ENCODE measurements at places on chromosomes 2 and 18.

GRCh38 chr18:51229328-51229727 is 31.8 kb upstream of the MEX3C start:
- no peak for DNase-seq

DNA sequence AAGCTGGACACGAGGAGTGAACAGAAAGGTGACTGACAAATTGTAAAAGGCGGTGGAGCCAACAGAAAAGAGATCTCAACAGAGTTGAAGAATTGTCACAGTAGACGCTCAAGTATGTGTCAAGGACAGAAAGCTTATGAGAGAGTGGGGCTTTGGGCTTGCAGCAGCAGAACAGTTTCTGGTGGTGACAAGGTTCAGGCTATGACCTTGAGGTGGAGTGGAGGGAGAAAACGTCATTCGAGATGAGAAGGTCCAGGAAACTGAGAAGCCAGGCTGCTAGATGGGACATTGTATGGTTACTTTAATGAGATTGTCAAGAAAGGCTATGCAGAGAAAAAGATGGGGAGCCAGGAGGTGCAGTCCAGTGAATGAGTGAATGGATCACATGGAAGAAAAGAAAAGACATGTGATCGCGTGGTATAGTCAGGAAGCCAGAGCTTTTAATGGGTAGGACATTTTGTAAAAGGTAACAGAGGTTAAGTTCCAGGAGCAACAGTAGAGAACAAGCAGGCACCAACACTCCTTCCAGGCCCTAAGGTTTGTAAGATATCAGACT is 91.1 kb upstream of the EPC2 start:
- no peak for DNase-seq

DNA sequence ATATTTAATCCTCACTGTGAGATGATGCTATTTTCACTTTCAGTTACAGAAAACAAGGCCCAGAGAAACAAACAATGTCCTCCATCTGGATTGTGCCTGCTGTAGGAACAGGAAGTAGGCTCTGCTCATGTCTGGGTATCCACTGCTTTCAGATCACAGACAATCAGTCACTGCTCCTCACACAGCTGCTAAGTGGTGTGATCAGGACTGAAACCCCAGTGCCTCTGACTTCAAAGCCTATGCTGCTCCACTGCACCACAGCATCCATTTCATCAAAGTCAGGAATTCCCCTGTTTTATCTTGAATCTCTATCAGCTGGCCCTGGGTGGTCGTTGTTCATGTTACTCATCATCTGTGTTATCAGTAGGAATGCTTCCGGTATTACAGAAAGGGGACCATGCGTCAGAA is 303.8 kb upstream of the TRIB2 start:
- peak; percentile 53 for DNase-seq

DNA sequence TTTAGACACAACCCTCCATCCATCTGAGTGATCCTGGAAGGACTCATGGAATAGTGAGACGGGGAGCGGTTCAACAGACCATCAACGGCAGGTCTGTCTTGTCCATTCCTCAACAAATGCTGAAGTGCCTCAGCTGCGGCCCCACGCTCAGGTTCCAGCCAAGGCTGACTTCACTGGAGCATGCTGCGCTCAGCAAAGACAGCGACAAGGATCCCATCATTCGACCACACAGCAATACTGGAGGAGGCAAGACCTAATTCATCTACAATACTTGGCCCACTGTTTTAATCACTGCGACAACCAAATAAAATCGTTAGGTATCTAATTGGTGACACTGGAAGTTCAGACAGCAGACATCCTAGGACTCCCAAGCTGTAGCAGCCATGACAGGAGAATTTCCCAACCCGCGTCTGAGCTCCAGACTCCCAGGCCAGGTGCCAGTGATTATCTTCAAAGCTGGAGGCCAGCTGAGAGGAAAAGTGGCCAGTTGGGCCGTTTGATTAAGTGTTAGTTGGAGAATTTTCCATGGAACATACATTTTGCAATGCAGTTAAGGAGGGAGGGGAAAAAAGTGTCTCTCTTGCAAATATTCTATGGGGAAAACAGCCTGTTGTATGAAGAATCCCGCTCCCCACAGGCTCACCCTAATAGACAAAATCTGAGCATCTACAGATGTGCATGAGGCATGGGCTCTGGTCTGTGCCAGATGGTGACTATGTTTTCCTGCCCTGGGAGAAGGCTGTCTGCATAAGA is 92.5 kb upstream of the SLC35G4 start:
- no peak for DNase-seq

- no peak for DNase-seq
Observed at GRCh38 chr2:104050656-104051242, 803.2 kb upstream of the POU3F3 start.

DNA sequence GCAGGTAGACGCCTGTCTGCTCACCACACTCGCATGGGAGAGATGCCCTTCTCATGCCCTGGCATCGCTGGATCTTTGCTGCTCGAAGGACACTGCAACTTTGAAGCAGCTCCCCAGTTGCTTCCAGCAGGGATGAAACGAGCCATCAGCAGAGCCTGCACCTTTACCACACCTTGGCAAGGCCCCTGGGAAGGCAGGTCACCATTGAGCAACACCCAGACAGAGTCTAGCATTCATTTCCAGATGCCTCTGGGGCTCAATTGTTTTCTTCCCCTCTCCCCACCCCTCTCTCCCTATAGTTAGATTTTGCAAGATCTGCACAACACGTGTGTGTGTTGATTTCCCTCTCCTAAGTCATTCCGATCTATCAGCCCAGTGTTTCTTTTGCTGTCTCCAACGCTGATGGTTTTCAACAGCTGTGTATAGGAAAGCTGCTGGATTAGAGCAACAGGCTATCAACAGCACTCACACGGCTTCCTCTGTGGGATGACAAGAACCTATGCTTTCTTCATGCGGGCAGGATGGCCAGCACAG is 25.6 kb upstream of the INHBB start:
- DNase-seq, result no peak

DNA sequence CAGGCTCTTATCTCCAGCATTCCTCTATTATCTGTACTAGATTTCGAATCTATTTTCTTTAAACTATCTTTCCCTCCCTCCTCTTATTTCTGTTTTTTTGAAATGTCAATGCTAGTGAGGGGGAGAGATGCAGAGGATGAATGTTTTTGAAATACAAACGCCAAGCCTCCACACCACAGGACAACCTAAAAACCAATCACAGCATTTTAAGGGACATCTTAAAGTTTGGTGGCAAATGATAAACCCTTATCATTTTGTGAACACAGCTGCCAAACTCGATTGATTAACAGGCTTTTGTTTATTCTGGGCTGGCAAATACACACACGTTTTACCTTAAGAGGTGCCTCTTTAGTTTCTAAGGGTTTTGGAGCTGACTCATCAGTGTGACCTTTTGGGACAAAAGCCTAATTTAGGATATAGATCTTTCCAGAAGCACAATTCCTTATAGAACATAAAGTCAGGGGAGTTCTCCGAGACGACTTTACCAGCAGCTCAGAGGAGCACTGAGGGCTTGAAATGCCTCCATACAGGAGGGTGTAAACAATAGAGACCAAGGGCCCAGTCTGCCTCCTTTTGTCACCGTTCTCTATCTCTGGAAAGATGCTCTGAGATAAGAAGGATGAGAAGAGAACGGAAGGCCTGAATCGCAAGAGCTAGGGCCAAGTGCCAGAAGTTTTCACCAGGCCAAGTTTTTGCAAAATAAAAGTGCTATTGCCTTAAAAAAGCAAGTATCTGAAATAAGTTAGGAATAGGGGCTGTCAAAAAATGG is 4.2 kb upstream of the MEIS1 start:
- no peak for DNase-seq

DNA sequence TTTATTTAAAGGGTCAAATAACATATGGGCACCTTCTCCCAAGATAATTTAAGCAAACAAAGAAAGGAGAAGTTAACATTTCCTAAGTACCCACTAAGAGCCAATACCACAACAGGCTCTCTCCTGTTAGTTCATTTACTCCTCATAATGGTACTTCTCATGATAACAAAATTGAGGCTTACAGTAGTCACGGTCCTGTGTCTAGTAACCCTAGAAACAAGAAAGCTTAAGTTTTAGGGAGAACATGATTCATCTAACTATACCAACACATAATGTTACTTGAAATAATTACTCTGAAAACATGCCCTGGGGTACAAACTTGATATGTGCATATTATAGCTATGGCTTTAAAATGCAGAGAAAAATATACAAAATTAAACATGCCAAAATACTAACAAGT is 19.8 kb downstream of the IWS1 start:
- DNase-seq, result no peak

DNA sequence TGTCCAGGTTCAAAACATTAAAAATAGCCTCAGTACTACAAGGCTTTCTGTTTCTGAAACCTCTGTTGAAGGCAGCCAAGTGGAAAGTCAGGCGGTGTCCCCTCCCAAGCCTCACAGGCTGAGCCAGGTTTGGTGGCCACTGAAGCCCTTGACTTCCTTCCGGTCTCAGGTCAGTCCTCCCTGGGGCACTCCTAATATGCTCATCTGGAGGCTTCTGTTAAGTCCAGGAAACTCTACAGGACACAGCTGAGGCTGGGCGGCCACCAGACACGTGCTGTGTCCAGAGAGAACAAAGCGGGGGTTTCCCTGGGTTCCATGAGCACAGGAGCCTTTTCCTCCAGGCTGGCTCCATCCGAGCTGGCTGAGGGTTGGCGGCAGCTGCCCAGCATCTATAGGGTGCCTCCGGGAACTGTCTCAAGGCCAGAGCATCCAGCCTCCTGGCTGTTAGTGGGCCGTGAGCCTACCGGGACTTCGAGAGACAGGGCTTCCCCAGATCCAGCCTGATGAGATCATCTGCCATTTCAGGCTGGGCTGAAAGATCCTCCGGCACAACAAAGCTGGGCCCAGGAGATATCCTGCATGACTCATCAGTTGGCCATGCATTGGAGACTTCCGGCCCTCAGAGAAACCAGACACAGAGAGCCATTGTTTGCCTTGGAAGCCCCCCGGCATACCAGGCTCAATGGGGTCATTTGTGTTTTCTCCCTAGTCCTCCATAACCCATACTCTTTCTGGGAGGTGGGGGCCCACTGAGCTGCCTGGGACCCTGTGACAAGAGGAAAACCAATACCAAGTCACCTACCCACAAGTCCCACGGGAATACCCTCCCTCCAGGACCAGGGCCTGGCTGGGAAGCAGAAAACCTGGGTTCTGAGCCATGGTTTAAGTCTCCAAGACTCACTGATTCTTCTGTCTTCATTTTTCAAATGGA is 71.7 kb downstream of the HS1BP3 start:
- DNase-seq, result no peak

DNA sequence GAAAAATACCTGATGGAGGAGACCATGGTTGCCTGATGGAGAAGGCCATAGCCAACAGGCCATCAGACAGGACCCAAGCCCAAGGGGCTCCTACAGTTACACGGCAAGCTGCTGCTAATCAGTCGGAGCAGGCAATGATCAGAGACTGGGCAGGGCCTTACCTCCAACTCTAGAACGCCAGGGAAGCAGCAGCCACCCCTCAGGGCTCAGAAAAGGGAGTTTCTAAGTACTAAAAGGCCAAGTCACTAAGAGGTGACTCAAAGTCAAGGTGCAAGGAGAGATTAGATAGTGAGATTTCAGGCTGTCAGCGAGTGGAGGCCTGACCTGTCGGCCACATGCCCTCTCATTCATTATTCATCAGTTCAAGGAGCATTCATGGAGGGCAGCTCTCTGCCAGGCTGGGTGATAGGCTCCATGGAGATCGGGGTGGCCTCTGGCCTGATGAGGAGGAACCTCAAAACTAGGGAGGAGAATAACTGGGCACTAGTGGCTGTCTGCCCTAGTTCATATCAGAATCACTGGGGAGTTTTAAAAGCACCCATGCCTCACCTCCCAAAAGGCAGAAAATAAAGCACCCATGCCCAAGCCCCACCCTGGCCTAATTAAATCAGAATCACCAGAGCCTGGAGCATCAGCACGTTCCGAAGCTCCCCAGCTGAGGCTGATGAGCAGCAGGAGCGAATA is 3.6 kb downstream of the VIL1 start:
- DNase-seq, result no peak

GRCh38 chr2:216286616-216287231 is 85.6 kb downstream of the MARCHF4 start:
- no peak for DNase-seq

- DNase-seq, result no peak
Observed at GRCh38 chr2:197805715-197806633, 1.6 kb downstream of the PLCL1 start.

- peak; percentile 41 for DNase-seq
Observed at GRCh38 chr2:219073413-219074129, 12.8 kb upstream of the IHH start.

GRCh38 chr2:171709011-171709685 is 21.9 kb downstream of the DYNC1I2 start:
- no peak for DNase-seq

- no peak for DNase-seq
Observed at GRCh38 chr2:218260742-218261422, at the start of gene GPBAR1. GPBAR1 (plus strand) TSS chr2:218261015; CDS start chr2:218262725, 1,710 bp downstream.

- DNase-seq, result no peak
Observed at GRCh38 chr2:42342061-42342794, 18.8 kb downstream of the COX7A2L start.

DNA sequence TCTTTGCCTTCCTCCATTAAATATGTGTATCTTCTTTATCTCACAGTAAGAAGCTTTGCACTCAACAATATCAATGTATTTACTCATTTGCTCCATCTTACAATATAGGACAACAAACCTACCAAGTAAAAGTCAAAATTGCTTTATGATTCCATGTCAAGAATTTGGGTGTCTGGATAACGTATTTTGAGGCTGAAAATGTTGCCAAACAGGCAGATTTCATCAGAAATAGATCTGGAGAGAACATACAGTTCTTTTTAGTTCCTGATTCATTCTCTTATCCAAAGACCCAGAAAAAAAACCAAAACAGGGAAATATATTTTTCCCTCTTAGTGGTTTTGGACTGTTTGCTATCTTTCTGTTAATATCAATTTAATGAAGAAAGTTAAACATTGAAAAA is 621.1 kb downstream of the STK39 start:
- no peak for DNase-seq

DNA sequence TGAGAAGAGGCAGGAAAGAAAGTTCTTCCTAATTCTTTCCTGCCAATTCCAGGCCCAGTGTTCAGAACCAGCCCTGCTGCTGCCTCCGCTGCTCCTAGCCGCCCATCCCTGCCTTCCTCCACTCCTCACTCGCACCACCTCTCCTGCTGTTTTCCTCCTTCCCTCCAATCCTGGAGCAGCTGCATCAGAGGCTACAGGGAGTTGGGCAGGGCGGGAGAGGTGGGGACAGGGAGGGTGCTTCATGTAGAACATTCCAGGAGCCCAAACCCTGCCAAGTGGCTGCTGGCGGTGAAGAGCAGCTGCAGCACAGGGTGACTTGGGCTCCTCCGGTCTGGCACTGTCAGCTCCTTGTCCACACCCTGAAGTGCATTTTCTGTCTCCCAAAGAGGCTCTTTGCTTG is 176.3 kb downstream of the TNS1 start:
- DNase-seq, result no peak

GRCh38 chr2:149143734-149144133 is 105.2 kb downstream of the LYPD6B start:
- no peak for DNase-seq

DNA sequence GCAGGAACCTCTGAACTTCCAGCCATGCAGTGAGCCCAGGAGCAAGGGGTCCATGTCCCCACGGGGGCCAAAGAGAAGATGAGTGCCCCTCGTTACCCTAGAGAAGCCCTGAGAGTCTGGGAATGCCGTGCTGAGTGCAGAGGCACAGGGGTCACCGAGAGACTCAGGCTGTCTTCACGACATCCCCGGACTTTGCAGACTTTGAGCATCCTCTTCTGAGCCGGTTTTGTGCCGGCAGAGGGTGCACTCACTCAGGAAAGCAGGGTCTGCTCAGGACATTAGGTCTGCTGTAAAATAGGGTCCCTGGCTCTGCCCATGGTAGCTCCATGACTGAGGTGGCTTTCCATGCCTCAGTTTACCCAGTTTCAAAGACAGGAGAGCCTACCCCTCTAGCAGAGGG is 71.0 kb downstream of the GALNT14 start:
- no peak for DNase-seq

Measured in activated CD4-positive, alpha-beta T cell treated with anti-CD3 and anti-CD28 coated beads for 36 hours (primary cell).